ENCODE measurements at places on chromosomes 13 and 19.

- no peak for DNase-seq
These were observed 677.6 kb downstream of the UQCRFS1 start for GRCh38 chr19:28535352-28535775.

DNA sequence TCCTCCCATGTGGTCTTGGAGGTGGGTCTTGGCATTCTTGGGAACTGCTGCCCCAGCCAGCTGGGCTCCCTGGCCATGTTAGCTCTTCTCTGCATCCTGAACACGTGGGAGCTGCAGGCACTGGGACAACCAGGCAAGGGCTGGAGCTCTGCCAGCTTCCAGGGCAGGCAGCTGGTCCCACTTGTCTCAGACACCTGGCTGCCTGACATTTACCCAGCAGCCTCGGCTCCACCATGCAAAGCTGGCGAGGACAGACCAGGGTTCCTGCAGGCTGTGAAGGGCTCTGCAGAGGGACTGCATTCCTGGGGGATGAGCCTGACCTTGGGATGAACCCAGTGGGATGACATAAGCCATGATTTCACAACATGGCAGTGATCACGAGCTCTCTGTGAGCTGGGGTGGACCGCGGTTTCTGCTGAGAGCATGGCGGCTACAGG is 99.0 kb upstream of the TSHZ3 start:
- no peak for DNase-seq

- no peak for DNase-seq
These were observed 13.7 kb upstream of the NCCRP1 start for GRCh38 chr19:39183104-39183503.

DNA sequence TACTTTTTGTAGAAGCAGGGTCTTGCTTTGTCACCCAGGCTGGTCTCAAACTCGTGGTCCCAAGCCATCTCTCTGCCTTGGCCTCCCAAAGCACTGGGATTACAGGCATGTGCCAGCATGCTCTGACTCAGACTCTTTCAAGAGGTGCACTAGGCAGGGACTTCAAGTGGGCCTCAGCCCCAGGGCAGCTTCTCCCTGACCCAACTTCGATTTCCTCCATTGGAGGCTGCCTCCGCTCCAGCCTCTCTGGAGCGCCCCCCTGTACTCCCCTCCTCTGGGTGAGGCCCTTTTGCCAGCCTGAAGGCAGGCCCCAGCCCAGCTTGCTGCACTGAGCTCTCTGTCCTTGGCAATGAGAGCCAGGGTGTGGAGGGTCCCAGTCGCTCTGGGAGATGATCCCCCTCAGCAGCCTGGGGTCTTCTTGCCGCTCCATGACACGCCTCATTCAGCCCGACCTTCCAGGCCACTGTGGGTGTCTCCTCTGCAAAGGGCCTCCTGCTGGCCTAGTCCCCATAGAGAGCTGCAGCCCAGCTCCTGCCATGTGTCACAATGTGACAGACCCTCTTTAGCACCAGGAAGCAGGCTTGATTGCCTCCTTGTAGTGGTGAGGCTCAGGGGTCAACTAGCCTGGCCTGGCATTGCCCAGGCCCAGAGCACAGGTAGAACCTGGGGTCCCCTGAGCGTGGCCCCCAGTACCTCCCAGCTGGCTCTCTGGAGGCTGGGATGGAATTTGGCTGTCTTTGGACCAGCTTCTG is 16.4 kb downstream of the CARM1 start:
- DNase-seq = no peak

DNA sequence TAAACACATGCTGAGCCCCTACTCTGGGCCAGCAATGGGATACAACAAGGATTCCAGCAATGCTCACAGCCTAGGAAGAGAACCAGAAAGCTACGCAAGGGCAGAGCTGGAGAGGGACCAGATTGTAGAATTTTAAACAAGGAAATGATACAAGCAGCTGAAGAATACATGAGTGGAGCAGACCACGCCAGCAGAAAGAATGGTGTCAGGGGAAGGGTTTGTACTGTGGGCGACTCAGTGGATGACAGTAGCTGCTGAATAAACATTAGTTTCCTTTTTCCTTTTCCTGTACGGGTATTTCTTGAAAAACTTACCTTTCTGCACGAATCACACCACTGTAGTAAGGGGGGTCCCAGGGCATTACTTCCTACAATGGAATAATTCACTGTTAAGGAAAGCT is 30.7 kb downstream of the MIPEP start:
- DNase-seq = no peak

- DNase-seq = no peak
These were observed 89.0 kb upstream of the SPATA13 start for GRCh38 chr13:24071423-24072075.
